ENCODE measurements at places on chromosomes 5 and 9.

DNA sequence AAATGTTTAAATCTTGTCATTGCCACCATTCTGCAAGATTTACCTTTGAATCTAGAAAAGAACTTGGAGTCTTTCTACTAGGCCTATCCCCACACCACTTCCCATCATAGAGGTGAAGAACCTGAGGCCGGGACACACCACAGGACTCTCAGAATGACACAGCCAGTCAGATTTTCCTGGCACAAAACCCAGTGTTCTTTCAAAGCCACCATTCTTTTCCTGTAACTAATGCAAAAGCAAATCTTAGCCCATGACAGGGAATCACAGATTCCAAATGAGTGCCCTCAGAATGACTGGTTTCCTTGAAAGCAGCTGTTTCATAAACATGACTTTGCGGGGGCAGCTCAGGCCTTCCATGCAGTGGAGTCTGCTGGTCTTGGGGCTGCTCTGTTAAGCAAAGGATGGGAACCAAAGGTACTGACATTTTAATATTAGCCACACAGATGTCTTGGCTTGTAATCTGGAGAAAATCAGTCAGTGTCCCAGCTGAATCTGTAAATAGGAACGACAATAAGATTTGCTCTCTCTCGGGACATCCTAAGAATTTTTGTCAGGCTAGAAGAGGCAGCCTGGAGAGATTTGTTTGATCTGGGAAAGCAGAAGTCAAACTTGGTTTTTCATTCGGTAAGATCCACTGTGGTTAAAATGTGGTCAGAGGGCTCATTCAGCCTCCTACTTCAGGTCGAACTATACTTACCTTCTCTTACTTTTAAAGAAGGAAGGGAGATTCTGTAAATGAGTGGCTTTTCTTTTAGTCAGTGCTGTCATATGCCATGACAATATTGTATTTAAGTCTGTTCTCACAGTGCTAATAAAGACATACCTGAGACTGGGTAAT, 115.1 kb downstream of the PALM2AKAP2 start:
- no peak for DNase-seq

DNA sequence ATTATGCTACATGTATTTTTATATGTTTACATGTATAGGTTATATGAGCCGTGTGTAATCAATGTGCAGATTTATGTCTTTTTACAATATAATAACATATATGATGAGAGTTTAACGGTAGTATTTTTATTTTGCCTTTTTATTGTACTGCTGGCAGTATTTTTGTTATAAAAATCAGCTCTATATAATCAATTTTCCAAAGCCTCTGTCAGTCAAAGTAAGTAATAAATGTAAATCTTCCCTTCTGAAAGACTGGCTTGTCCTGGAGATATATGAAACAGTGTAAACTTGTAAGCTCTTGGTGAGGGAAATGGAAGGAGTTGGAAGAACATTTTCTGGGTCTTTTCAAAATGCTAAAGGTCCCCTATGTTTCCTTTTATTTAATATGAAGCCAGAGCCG, 173.8 kb downstream of the SSBP2 start:
- DNase-seq, result no peak

DNA sequence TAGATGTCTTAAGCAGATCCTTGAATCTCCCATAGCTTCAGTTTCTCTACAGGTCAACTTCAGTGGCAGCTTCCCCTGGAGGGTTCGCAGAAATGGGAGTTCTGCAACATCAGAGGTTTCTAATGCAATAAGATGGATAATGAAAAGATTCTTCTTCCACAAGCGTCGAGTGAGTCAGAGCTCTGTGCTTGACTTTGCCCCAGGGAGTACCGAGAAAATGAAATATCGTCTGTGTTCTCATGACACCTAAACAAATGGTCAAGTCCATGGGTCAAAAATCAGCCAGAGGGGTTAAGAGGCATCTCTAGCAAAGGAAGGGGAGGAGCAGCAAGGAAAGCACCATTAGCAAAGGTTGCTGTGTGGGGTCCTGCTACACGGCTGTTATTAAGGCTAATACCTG, 3.2 kb upstream of the ADRA1B start:
- DNase-seq, result no peak

DNA sequence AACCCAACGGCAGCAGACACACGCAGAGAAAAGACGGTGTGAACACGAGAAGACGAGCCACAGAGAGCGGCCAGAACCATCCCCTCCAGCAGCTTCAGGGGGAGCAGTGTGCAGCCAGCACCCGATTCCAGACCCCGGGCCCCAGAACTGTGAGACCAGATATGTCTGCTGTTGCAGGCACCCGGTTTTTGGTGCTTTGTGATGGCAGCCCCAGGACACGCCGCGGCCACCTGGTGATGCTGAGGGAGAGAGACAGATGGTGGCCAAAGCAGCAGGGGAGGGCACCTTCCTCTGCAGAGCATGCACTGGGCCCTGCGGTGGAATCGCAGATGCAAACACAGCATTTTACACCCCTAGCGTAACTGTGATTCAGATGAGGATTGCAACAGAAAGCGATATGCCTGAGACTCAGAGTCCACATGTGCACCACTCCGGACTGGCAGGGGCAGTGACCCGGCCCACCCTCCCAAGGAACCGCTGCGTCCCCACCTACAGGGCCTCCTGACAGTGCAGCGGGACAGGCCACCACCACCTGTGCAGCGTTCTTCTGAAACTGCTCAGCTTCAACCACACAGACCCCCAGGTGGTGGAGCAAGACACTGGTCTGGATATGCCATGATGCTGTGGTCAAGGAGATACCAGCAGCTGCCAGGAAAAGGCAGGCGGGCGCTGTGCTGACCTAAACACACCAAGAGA, 24.0 kb downstream of the ZDHHC11B start:
- no peak for DNase-seq

GRCh38 chr9:124889006-124889405, 27.1 kb downstream of the ARPC5L start:
- DNase-seq, result no peak

GRCh38 chr9:95055851-95056551, 261.5 kb downstream of the FANCC start:
- no peak for DNase-seq

- no peak for DNase-seq
Observed at GRCh38 chr5:38807570-38808483, 38.0 kb upstream of the OSMR start.

DNA sequence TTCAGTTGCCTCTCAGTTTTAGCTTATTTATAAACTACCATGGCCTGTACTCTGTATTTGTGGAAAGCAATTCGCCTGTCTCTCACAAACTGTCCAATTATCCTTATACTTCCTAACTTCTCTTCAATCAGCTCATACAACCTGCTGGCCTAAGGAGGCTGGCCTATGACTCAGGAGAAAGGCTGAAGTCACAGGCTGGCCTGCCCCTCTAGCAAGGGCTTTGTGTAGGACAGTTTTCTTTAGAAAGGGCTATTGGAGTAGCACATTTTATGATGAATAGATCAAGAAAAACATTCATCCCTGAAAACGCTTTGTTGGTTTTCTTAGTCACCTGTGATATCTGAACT, 988.7 kb upstream of the ARRDC3 start:
- DNase-seq, result no peak

DNA sequence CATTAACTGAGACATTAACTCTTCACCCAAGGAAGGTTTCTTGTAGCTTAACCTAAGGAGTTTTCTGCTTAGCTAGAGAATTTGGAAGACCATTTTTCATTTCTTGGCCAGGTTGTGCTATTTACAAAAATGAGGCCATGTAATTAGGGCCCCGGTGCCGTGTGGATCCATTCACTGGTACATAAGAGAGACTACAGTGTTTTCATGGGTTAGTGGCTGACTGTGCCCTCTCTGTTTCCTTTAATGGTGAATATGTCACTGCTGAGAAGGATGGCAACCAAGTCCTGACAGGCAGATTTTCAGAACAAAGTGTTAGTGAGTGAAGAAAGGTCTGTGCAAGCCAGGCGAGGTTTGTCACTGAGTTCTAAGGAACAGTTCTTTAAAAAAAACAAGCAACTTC, 15.4 kb downstream of the MEGF10 start:
- no peak for DNase-seq

- DNase-seq, result no peak
Observed at GRCh38 chr5:178346607-178347334, 114.2 kb upstream of the PHYKPL start.

DNA sequence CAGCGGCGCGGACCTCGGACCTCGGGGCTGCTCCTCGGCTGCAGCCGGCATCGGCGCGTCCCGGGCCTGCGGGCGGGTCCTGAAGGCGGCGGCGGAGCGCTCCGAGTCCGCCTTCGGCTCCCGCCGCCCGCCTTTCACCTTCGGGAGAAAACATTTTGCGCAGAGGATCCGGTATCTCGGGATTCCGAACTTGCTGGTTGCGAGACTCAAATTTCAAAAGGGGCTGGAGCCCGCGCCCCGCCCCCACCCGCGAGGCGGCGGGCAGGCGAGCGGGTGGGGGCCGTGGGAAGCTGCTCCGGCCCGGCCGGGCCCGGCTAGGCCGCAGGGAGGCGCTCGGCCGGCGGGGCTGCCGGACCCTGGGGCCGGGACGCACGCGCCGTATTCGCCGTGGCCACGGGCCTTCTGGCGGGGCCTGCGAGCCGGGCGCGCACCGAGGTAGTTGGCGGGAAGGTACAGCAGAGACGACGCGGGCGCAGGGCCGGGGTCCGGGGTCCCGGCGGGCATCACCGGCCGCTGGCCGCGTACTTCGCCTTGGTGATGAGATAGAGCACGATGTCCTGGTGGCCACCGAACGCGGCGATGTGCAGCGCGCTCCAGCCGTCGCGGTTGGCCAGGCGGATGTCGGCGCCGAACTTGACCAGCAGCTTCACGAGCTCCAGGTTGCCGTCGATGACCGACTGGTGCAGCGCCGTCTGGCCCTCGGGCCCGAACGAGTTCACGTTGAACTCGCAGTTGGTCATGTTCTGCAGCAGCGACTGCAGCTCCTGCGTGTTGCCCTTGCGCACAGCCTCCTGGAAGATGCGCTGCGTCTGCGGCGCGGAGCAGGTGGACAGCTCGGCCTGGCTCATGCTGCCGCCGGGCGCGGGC, 757 bp downstream of the NRARP start:
- no peak for DNase-seq

GRCh38 chr5:4630031-4630430, 510.1 kb upstream of the ADAMTS16 start:
- no peak for DNase-seq

DNA sequence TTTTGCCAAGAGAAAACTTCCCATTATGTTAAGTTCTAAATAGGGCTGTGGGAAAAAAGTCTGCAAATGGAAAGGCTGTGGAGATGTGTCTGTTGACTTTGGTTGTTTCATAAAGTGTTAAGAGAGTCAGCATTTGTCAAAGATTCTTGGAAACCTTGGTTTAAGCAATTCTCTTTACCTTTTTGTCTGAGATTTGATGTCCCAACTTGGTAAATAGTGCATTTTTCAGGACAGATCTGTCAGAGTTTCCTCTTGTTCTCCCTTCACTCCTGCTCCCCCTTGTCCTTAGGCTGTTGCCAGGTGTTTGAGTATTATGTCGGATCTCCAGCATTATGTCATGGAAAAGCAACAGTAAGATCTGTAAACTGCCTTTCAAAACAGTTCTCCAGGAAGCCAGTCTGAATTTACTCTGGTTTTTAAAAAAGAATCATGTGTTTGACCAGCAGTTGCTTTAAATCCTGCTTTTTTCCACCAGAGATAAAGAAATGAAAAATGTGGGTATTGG, 79.1 kb upstream of the ADAMTSL1 start:
- no peak for DNase-seq

- no peak for DNase-seq
Observed at GRCh38 chr5:133685402-133686018, 73.2 kb upstream of the FSTL4 start.

- no peak for DNase-seq
Observed at GRCh38 chr9:90505695-90506094, 136.9 kb downstream of the DIRAS2 start.

- DNase-seq, result no peak
Observed at GRCh38 chr5:145906401-145906800, 30.0 kb upstream of the SH3RF2 start.

- no peak for DNase-seq
Observed at GRCh38 chr5:101103874-101104273, 200.8 kb upstream of the ST8SIA4 start.

DNA sequence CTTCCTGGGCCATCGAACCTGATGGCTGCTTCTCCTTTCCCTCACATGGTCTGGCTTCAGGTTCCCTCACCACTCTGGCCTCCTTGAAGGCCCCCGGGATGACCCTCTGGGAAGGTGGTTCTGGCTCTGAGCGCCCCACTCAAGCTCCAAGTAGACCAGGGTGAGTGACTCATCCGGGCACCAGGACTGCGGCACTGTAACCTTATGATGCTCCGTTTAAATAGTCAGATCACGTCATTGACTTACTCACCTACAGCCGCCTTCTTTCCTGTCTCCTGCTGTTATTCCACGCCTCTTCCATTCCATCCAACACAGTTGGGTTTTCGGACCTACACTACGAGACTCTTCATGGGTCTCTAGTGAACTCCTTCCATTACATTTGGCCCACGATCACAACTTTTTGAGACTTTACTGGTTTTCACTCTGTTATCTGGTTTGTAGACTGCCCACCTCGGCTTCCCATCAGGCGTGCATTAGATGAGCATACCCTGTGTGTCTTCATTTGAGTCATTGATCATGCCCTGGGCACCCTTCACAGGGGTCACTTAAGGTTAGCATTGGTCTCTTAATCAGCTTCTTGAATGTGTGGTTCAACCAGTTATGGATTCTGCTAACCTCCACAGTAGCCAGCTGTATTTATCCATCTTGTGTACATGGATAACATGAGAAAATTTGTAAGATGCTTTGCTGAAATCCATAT, 138.8 kb upstream of the LMX1B start:
- DNase-seq, result no peak

DNA sequence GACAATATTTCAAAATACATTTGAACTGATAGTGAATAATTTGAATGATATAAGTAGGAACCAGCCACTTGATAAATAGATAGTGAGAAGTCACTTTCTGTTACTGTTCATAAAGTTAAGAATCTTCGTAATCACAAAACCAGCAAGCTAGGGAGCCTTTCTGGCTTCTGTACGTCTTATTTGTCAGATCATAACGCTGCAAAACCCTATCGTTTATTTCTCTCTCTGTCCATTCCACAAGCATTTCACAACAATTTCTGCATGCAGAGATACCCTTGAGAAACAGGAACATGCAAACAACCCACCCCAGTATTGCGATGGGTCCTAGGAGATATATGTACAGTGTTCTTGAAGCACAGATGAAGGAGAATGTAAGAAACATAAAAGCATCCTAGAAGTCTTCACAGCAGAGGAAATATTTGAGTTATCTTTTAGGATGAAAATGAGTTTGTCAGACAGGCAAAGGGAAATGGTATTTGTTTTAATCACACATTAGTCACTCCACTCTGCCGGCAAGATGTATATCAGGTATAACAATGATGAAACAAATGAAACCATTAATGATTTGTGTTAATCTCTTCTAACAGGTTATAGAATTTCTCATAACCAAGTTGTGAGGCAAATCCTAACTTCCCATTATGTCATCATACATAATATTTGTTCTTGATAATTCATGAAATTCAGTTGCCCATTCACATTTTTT, 668.7 kb upstream of the FTMT start:
- no peak for DNase-seq

Measured in activated gamma-delta T cell (primary cell).